ENCODE measurements at places on chromosomes 12 and 14.

GRCh38 chr14:29687866-29688265 lies 239.8 kb downstream of the PRKD1 start:
- no peak for DNase-seq

DNA sequence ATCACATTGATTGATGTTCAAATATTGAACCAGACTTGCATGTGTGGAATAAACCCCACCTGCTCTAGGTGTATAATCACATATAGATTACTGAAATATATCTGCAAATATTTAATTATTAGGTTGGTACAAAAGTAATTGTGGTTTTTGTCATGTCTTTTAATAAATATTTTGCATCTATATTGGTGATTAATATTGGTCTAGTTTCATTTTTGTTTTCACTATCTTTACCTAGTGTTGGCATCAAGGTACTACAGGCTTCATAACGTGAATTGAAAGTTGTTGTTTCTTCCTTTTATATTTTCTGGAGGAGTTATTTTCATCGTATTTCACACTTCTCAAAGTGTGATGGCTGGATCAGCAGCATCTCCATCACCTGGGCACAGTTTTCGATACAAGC lies 740.0 kb upstream of the TMEM132C start:
- no peak for DNase-seq

- DNase-seq: no peak
Observed at GRCh38 chr14:51607711-51608110, 44.0 kb upstream of the FRMD6 start.

DNA sequence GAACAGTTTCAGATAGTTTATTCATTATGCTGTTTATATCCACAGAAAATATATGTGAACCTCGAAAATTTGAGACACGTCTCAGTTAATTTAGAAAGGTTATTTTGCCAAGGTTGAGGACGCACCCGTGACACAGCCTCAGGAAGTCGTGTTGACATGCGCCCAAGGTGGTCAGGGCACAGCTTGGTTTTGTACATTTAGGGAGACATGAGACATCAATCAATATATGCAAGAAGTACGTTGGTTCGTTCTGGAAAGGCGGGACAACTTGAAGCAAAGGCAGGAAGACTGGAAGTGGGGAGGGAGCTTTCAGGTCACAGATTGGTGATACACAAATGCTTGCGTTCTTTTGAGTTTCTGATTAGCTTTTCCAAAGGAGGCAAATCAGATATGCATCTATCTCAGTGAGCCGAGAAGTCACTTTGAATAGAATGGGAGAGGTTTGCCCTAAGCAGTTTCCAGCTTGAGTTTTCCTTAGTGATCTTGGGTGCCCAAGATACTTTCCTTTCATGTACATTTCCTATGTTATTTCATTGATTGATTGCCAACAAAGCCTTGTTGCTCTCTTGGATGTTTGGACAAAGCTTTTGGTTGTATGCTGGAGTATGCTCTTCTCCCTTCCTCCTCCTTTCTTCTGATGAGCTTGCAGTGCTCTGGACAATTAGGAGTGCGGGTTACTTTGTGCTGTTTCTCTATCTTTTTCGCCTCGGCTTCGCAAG lies 3.2 kb downstream of the SNAPC1 start:
- no peak for DNase-seq

DNA sequence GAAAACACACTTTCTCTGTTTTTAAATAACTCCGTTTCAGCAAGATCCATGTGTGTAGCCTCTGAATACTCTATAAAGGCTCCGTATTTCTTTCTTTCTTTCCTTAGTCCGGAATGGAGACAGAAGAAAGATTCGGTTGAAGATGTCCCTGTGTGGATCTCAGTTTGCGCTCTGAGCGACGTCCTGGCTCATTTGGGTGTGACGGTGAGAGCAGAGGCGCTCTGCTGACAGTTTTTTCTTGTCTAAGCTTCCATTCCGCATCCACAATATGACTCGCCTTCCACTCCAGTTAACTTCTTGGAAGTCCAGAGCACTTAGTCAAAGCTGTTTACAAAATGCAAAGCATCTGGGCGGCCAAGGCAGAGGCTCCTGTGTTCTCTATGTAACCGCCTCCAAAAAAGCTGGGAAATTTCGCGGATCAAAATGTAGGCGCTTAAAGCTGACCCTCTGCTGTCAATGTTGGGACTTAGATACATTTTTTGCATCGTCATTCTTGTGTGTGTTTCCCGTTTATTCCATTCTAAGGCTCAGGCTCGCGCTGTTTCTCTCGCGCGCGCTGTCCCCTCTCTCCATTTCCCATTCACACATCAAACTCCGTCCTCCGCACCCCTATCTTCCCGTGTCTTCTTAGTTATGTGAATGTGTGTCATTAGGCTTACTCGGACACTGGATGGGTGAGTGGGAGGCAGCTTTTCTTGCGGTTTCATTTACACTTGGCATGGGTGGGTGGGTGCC lies 880 bp upstream of the FLRT2 start:
- DNase-seq: no peak

DNA sequence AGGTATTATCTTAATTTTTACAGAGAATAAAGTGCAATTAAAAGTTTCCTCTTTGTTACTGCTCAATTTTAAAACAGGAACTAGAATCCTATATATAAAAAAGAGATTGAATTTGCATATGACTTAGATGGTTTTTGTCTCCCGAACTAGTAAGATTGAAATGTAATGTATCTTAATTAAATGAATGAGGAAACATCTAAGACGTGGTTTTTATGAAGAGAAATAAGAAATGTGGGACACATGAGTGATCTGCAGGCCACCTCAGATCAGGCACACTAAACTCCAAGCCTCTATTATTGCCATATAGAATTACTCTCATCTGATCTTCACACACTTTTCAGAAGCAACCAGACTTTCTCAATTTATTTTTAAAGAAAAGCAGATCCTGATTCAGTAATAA lies 158.6 kb downstream of the CPNE8 start:
- DNase-seq: no peak

DNA sequence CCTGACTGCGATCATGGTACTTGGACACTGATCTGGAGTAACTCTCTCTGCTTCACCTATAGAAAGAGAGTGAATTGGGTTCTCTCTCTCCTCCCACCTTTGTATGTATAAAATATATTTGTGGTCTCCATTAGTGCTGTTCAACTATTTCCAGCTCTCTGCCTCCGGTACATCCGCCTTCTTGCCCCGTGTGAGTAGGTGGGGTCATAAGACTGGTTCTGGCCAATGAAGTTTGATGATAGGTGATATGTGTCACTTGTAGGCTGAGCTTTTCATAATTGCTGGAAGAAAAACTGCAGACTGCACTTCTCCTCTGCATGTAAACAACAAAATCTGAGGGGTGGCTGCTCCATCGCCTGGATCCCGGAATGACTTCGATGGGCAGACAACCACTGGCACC lies 210.4 kb downstream of the EXOC5 start:
- DNase-seq: no peak

GRCh38 chr12:34371050-34371449 lies 348.8 kb downstream of the ALG10 start:
- no peak for DNase-seq

DNA sequence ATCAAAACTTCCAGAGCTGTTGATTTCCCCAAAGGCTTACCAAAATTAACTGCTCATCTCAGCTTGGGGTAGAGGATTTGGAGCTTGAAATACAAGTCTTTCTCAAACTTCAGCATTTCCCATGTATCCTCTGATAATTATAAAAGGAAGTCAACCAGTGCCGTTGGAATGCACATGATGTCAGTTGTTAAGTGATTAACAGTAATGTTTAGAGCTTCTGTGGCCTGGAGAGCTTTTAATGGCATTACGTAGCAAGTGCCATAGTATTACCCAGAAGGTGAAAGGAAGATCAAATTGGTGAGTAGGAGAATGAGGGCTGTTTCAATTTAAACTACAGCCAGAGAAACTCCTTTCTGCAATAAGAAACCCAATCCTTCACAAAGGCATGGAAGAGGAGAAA lies 62.5 kb upstream of the PTPRR start:
- DNase-seq: no peak

DNA sequence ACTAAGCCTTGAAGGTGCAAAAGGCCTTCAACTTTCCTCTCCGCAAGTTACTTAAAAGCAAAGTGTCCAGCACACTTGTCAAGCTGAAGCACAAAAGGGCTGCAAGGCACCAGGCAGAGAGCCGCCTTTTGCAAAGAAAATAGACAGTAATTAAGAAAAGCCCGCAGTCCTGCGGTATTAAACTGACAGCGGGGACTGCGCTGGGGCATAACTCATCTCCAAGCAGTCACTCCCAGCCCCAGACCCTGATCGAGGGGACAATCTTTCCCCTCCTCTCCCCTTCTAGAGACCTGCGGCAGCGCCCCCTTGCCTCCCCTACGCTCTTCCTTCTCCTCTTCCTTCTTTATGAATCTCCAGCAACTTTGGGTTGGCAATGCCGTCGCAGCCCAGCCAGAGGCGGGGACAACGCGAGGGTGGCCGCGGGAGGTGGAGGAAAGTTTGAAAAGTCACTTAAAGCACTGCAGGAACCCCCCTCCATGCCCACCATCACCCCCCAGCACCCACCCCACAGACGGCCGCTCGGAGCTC lies 200.9 kb upstream of the CAND1 start:
- DNase-seq: no peak

GRCh38 chr12:130134563-130134915 lies 27.7 kb upstream of the FZD10 start:
- no peak for DNase-seq
